ENCODE measurements at places on chromosomes 12 and 14.

DNA sequence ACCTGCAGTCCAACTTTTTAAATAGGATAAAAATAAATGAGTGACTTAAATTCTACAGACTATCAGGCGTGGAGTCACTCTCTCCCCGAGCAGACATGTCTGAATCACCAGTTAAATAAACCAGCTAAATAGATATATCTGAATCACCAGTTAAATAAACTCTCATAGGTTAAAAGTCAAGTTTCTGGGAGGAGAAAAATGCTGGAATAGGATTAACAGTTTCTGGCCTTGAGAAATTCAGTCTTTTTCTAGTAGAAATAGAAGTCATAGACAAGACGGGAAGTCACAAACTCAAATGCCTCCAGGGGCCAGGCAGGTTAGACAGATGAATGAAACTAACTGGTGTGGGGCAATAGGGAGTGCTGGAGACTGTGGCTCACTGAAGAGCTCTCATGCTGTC lies 258.6 kb upstream of the TMEM132C start:
- peak; percentile 4 for DNase-seq

DNA sequence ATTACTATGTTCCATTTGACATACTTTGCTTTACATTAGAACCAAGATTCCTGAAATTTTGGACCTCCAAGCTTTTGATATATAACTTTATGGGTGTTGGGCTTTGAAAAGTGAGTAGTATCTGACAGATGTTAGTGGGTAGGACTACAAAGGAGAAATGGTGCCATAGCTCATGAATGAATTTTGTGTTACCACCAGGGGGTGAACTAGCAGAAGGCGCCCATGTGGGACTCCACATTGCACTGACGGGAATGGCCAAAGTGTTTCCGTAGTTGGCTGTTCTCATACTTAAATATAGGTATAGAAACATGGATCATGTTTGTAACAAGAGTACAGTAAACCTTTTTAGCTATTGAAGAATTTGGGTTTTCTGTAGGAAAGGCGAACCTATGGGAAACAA lies 337.5 kb downstream of the FLRT2 start:
- DNase-seq: no peak

DNA sequence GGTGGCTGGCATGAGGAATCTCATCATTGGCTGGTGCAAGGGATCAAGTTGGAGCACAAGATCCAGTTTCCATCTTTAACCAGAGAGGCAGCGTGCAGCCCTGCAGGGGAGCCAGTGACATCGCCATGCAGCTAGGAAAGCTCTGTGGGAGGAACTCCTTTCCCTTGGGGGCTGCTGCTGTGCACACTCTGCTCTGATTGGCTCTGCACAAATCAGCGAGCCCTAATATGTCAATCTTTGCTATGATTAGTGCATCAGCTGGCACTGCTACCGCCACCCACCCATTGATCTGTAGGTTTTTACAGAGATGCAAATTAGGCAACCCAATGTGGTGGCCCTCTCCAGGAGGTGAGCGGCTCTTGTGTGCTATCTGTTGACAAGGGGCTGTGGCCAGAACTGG lies 262.6 kb downstream of the PCNX1 start:
- no peak for DNase-seq

GRCh38 chr14:79265366-79265946 lies 945.8 kb downstream of the DIO2 start:
- DNase-seq: no peak

DNA sequence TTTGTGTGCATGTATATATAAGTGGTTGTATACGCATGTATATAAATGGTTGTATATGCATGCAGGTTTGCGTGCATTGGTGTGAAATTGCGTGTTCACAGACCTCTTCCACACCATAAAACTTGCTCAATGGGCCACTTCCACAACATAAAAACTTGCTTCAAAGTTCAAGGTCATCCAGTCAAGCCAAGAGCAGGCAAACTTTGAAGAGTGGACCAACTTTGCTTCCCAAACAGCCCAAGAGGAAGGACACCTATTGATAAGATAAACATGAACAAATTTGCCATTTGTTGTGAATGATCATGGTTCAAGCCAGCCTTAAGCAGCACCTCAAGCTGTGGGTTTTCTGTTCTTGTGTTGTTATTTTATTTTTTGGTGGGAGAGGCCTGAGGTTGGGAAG lies 25.2 kb upstream of the PPP1CC start:
- no peak for DNase-seq

All from RPMI7951 (cell line).